Hepatocyte (in vitro differentiated cells): ENCODE measurements at places on chromosomes 7 and 10. TPM values are rescaled to one million over a fixed set of nuclear protein-coding genes. Genes with fewer than 3 reads are reported as not detected.

GRCh38 chr7:92075455-92076158 is 58.7 kb downstream of the CYP51A1 start:
- H3K4me3 ChIP-seq: no peak overlapping the region
- H3K27ac ChIP-seq: peak overlapping the region; percentile 48
- no peaks in the 10 kb centered on the region for H3K27me3 ChIP-seq
- H3K4me1 ChIP-seq: peaks cover 5% of the 10 kb centered on the region

Gene P4HA1
- 145 TPM in 2 replicates for total RNA-seq

DNA sequence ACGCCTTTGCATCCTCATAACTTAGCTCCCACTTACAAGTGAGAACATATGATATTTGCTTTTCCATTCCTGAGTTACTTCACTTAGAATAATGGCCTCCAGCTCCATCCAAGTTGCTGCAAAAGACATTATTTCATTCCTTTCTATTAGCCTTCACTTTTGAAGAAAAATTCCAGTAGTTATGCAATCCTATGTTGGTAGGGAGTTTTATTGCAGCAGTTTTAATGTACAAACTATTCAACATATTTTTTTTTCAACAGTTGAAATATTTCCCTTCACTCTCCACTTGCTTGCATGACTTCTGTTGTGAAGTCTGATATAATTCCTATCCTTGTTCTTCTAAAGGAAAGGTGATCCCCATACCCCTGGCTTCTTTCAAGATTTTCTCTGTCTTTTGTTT is 27.3 kb upstream of the ARHGAP22 start:
- DNase-seq: no peak
- no peaks in the 10 kb centered on the region for H3K27me3 ChIP-seq
- no peak overlapping the region for H3K4me3 ChIP-seq
- no peaks in the 10 kb centered on the region for H3K4me1 ChIP-seq
- no peaks in the 10 kb centered on the region for H3K36me3 ChIP-seq
- H3K27ac ChIP-seq: no peak overlapping the region

GRCh38 chr7:85924062-85924461 is 719.6 kb upstream of the GRM3 start:
- no peaks in the 10 kb centered on the region for H3K36me3 ChIP-seq
- no peak overlapping the region for H3K4me3 ChIP-seq
- no peaks in the 10 kb centered on the region for H3K4me1 ChIP-seq
- H3K27ac ChIP-seq: no peak overlapping the region
- DNase-seq: no peak

Gene ADRB1
- 1.0 and 1.2 TPM in 2 replicates for total RNA-seq

Gene LIPJ
- total RNA-seq: 0.17 TPM in 1 of 2 replicates, not detected in the other

Gene RBP3
- total RNA-seq: 0.53 and 0.56 TPM in 2 replicates

- no peaks in the 10 kb centered on the region for H3K36me3 ChIP-seq
- H3K27me3 ChIP-seq: peaks cover 2% of the 10 kb centered on the region
- no peaks in the 10 kb centered on the region for H3K4me1 ChIP-seq
- H3K27ac ChIP-seq: no peak overlapping the region
Measured at GRCh38 chr7:97480772-97481390, 251.0 kb upstream of the TAC1 start.

DNA sequence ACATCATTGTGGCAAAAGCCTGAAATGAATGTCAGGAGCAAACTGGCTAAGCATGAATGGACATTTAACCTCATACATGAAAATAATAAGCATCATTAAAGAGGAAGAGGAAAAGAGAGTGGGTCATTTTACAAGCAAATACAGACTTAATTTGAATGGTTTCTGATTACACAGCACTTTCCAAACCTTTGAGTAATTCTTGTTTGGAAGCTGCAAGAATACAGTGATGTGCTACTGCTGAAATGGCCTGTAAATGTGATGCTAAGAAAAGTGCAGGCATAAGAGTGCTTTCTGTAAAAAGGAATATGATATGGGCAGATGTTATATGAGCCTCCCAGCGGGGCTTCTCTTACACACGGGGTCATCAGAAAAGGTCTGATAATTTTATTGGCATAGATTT is 30.2 kb downstream of the TAS2R16 start:
- no peak for DNase-seq
- no peaks in the 10 kb centered on the region for H3K36me3 ChIP-seq
- no peaks in the 10 kb centered on the region for H3K27me3 ChIP-seq
- H3K4me3 ChIP-seq: no peak overlapping the region
- H3K27ac ChIP-seq: no peak overlapping the region

DNA sequence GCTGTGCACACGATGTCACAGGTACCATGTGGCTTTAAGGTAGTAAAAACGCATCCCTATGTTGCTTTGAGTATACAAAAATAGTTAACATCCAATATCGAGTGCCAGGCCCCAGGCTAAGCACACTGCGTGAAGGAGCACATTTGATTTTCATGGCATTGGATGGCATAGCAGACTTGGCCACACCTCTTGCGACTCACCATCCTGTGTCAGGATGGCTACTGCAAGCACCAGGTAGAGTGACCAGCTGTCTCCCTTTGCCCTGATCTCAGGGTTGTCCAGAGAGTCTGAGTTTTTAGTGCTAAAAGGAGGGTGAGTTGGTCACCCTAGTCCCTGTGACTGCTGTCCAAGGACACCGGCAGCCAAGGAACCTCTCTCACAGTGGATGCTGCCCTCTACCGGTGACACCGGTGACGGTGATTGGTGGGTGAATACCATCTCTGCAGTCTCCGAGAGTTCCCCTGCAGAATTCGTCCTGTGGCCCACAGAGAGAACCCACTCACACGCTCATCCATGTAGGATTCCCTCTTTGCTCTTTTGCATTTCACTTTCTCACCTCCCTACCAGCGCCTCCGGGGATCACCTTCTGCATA is 76.1 kb downstream of the BICC1 start:
- no peak overlapping the region for H3K4me3 ChIP-seq
- H3K27me3 ChIP-seq: no peaks in the 10 kb centered on the region
- no peak for DNase-seq
- no peaks in the 10 kb centered on the region for H3K4me1 ChIP-seq
- no peaks in the 10 kb centered on the region for H3K36me3 ChIP-seq

- H3K36me3 ChIP-seq: no peaks in the 10 kb centered on the region
- DNase-seq: no peak
- H3K4me3 ChIP-seq: no peak overlapping the region
- peaks cover 5% of the 10 kb centered on the region for H3K4me1 ChIP-seq
- no peaks in the 10 kb centered on the region for H3K27me3 ChIP-seq
- H3K27ac ChIP-seq: no peak overlapping the region
Measured at GRCh38 chr7:25632616-25633015, 404.3 kb upstream of the NPVF start.

Gene CALML3
- total RNA-seq: not detected in 2 replicates

- H3K4me1 ChIP-seq: no peaks in the 10 kb centered on the region
- no peaks in the 10 kb centered on the region for H3K27me3 ChIP-seq
- DNase-seq: no peak
- no peak overlapping the region for H3K27ac ChIP-seq
- no peaks in the 10 kb centered on the region for H3K36me3 ChIP-seq
Measured at GRCh38 chr7:139850906-139851305, 21.8 kb downstream of the TBXAS1 start.

DNA sequence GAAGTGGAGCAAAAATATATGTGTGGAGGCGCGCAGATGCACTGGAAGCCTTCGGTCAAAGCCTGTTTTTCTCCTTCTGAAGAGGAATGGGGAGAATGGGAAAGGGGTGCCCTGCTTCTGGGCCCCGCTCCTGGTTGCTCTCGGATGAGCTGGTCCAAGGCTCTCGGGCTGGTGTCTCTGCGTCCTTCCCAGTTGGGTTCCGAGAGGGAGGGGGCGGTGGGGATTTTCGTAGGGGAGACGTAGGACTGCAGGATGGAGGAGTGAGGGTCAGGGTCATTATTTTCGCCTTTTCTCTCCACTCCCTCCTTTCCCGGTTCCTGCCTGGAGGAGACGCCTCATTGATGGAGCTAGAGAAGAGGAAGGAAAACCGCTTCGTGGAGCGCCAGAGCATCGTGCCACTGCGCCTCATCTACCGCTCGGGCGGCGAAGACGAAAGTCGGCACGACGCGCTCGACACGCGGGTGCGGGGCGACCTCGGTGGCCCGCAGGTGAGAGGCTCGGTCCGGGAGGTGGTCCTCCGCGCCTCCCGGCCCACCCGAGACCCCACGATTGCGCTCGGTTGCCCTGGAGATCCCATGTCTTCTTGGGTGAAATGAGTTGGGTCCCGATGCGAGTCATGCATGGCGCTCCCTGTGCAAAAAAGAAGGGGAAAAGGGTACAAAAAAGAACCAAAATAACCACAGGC is 790 bp downstream of the ADAM22 start:
- H3K27ac ChIP-seq: no peak overlapping the region
- H3K36me3 ChIP-seq: no peaks in the 10 kb centered on the region
- H3K4me3 ChIP-seq: peak overlapping the region; percentile 81
- H3K4me1 ChIP-seq: no peaks in the 10 kb centered on the region
- peak; percentile 23 for DNase-seq

DNA sequence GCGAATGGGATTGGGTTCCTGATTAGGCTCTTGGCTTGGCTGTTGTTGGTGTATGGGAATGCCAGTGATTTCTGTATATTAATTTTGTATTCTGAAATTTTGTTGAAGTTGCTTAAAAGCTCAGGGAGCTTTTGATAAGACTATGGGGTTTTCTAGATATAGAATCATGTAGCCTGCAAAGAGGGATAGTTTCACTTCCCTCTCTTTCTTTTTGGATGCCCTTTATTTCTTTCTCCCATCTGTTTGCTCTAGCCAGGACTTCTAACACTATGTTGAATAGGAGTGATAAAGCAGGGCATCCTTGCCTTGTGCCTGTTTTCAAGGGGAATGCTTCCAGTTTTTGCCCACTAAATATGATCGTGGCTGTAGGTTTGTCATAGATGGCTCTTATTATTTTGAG is 40.4 kb upstream of the MPP7 start:
- H3K36me3 ChIP-seq: no peaks in the 10 kb centered on the region
- no peak overlapping the region for H3K4me3 ChIP-seq
- DNase-seq: no peak
- H3K27ac ChIP-seq: no peak overlapping the region
- H3K4me1 ChIP-seq: no peaks in the 10 kb centered on the region
- H3K27me3 ChIP-seq: no peaks in the 10 kb centered on the region

GRCh38 chr10:635088-635861 is 54.2 kb downstream of the DIP2C start:
- H3K36me3 ChIP-seq: no peaks in the 10 kb centered on the region
- no peak overlapping the region for H3K4me3 ChIP-seq
- no peak overlapping the region for H3K27ac ChIP-seq
- H3K4me1 ChIP-seq: peaks cover 5% of the 10 kb centered on the region
- no peak for DNase-seq
- no peaks in the 10 kb centered on the region for H3K27me3 ChIP-seq

- H3K27me3 ChIP-seq: no peaks in the 10 kb centered on the region
- H3K4me3 ChIP-seq: no peak overlapping the region
- H3K27ac ChIP-seq: no peak overlapping the region
Measured at GRCh38 chr7:774161-775109, 47.4 kb upstream of the PRKAR1B start.

GRCh38 chr7:46886669-46887374 is 695.1 kb downstream of the TNS3 start:
- H3K27ac ChIP-seq: no peak overlapping the region
- no peaks in the 10 kb centered on the region for H3K36me3 ChIP-seq
- H3K4me3 ChIP-seq: no peak overlapping the region
- no peaks in the 10 kb centered on the region for H3K27me3 ChIP-seq

Gene ATRNL1
- 17.4 and 18.7 TPM in 2 replicates for total RNA-seq

Gene MAD1L1
- 31.0 and 31.6 TPM in 2 replicates for total RNA-seq

DNA sequence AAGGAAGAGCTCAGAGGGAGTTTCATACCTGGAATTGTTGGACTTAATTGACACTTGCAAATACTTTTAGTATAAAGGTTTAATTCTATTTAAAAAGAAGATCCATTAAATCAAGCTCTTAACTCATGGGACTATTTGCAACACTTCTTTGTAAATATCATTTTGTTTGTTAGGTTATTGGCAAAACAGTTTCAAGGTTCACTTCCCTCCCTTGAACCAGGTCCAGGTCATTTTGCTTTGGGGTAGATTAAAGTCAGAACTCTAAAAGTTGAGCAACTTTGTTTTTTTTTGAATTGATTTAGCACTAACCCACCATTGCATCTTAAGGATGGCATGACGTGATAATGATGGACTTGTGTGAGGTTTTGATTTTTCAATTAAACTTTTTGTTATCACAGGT is 45.9 kb downstream of the ZRANB1 start:
- no peak overlapping the region for H3K4me3 ChIP-seq
- H3K36me3 ChIP-seq: peaks cover 4% of the 10 kb centered on the region
- H3K27me3 ChIP-seq: no peaks in the 10 kb centered on the region
- no peaks in the 10 kb centered on the region for H3K4me1 ChIP-seq
- H3K27ac ChIP-seq: no peak overlapping the region

Gene NPC1L1
- 14.8 and 20.6 TPM in 2 replicates for total RNA-seq

GRCh38 chr10:52677086-52677485 is 95.5 kb downstream of the MBL2 start:
- H3K36me3 ChIP-seq: no peaks in the 10 kb centered on the region
- DNase-seq: no peak
- H3K27ac ChIP-seq: no peak overlapping the region
- no peak overlapping the region for H3K4me3 ChIP-seq
- H3K27me3 ChIP-seq: no peaks in the 10 kb centered on the region

- no peak for DNase-seq
- H3K4me1 ChIP-seq: peaks cover 11% of the 10 kb centered on the region
- H3K27me3 ChIP-seq: no peaks in the 10 kb centered on the region
Measured at GRCh38 chr10:132845780-132846595, 60.0 kb upstream of the NKX6-2 start.

DNA sequence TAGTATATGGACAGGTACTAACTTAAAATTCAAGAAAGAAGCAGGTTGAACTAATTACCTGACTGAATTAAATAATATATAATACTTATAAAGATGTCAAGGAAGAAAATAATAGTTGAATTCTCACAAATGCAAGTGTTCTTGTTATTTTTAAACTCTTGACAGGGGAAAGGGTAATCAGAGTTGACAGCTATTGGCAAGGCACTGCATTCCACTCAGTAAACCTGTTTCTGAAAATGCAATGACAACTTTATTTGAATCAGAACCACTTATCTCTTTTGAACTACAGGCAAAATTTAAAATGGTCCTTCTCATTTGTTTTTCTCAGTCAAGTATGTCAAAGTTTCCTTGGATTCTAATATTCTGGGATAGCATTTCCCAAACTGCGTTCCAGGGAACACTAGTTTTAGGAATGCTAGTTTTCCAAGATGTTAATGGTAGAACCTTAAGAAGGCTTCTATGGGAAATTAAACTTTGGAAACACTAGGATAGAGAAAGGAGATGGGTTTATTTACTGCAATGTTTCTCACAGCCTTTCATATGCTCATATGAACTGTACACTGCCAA is 103.7 kb upstream of the LRRN3 start:
- H3K36me3 ChIP-seq: no peaks in the 10 kb centered on the region
- no peaks in the 10 kb centered on the region for H3K27me3 ChIP-seq
- H3K4me1 ChIP-seq: no peaks in the 10 kb centered on the region
- no peak overlapping the region for H3K27ac ChIP-seq

GRCh38 chr7:156080046-156080445 is 267.8 kb upstream of the SHH start:
- H3K27ac ChIP-seq: no peak overlapping the region
- no peaks in the 10 kb centered on the region for H3K4me1 ChIP-seq
- no peak for DNase-seq
- H3K4me3 ChIP-seq: no peak overlapping the region
- no peaks in the 10 kb centered on the region for H3K27me3 ChIP-seq

GRCh38 chr10:14625765-14626525 is 148.8 kb downstream of the FAM107B start:
- H3K36me3 ChIP-seq: no peaks in the 10 kb centered on the region
- no peak for DNase-seq
- no peaks in the 10 kb centered on the region for H3K27me3 ChIP-seq
- no peak overlapping the region for H3K27ac ChIP-seq
- no peak overlapping the region for H3K4me3 ChIP-seq
- H3K4me1 ChIP-seq: peaks cover 4% of the 10 kb centered on the region

- peaks cover 44% of the 10 kb centered on the region for H3K27me3 ChIP-seq
- no peak overlapping the region for H3K27ac ChIP-seq
- peaks cover 24% of the 10 kb centered on the region for H3K4me1 ChIP-seq
- H3K36me3 ChIP-seq: no peaks in the 10 kb centered on the region
- DNase-seq: no peak
Measured at GRCh38 chr10:62813981-62814380, 2.2 kb downstream of the EGR2 start.
